ENCODE measurements at places on chromosomes 3 and 15.

DNA sequence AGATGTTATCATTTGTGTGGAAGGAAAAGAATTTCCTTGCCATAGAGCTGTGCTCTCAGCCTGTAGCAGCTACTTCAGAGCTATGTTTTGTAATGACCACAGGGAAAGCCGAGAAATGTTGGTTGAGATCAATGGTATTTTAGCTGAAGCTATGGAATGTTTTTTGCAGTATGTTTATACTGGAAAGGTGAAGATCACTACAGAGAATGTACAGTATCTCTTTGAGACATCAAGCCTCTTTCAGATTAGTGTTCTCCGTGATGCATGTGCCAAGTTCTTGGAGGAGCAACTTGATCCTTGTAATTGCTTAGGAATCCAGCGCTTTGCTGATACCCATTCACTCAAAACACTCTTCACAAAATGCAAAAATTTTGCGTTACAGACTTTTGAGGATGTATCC lies 15.1 kb downstream of the KLHL24 start:
- DNase-seq, result no peak

DNA sequence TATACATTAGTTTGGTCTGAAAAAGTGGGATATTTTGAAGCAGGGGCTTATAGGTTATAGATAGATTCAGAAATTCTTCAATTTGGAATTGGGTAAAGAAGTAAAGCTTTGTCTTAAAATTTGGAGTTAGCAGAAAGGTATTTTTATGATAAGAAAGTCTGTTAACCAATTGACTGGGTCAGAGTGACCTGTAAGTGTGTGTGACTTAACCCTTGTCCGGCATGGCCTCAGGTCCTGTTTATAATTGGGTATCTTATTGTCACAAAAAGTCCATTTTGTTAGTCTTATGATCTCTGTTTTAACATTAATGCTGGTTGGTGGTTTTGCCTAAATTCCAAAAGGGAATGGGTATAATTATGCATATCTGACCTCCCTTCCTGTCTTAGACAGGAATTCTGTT lies 444.2 kb upstream of the NAALADL2 start:
- no peak for DNase-seq

DNA sequence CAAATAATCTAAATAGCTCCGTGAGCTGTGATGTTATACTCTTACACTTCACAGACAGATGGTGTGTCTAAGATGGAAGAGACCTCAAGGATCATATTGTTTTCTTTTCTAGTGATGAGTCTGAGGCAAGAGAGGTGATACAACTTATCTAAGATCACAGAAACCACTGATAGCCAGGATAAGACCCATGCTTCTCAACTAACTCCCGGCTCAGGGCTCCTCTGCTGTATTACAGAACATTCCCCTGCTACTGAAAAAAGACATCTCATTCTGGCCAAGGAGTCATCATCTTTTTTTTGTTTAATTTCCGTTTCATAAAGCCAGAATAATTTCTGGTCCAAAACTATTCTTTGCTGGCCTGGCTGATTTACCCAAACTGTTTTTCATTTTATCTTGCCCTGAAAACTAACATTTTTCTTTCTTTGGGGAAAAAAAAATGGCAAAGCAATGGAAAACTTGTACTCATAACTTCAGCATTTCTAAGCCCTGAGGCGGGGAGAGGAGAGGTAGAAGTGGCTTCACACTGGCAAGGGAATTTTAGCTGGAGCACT lies 46.9 kb upstream of the GAP43 start:
- no peak for DNase-seq

- DNase-seq, result no peak
Observed at GRCh38 chr3:184570489-184570888, 8.9 kb downstream of the EPHB3 start.

- DNase-seq, result no peak
Observed at GRCh38 chr3:23590424-23591273, 215.1 kb upstream of the UBE2E1 start.

DNA sequence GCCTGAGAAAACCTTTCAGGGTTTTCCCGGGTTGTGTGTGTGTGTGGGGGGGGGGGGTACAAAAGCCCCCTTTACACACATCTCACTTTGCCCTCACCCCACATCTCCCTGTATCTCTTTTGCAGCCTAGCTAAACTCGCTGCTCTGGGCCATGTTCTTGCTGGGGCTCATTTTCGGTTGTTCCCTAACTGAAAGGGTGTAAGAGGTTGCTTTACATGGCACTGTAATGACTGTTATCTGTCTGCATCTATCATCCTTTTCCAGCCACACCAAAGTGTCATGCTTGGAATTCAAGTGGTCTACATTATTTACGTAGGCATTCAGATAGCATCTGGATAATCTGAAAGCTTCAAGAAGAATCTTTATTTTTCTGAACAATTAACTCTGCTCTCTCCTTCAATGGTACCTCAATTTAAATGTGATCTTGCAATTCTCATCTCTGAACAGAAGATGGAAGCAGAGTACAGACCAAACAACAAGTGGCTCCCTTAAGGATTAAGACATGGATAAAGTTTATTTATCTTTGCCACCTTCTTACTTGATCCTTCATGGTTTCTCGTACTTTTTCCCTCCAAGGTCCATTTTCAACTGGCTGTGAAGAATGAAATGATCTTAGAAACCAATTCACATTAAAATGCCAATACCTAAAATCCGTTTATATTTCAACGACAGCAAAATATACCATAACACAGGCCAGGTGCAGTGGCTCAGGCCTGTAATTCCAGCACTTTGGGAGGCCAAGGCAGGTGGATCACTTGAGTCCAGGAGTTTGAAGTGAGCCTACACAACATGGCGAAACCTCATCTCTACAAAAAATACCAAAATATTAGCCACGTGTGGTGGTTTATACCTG lies 34.9 kb downstream of the DCLK3 start:
- DNase-seq, result no peak
